Kidney (tissue), 22 donors: ENCODE measurements at places on chromosomes 4 and X. TPM values are rescaled to one million over a fixed set of nuclear protein-coding genes. Genes with fewer than 3 reads are reported as not detected.

CT45A10 gene
- not detected for total RNA-seq

AMBN gene
- not detected for total RNA-seq

DNA sequence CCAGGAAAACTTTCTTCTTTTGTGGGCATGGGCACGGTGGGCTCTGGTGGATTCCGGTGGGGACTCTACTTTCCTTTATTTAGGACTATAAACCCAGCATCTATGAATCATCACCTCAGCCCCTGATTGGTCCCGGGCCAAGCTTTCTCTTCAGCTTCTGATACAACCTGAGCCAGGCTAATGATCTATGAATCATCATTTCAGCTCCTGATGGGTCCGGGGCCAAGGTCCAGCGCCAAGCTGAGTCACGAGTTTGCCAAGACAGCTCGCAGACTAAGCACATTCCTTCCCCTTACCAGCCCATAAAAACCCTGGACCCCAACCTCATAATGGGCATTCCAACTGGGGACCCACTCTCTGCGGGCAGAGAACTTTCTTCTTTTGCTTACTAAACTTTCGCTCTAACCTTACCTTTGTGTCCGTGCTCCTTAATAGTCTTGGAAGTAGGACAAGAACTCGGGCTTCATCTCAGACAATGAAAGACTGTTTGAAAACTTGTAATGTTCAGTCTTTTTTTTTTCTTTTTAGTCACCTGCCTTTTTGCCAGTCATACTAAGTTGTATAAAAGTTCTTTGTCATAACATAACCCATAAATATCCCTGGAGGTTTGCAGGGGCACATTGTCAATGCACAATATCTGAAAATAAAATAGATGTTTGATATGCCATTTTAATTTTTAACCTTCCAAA is 904.9 kb upstream of the EPHA5 start:
- DNase-seq: no peak

GRCh38 chrX:140206657-140207056 is 241.3 kb upstream of the CXorf66 start:
- no peak for DNase-seq
